NT2/D1 (cell line): ENCODE measurements at places on chromosomes 2 and 18.

- DNase-seq = no peak
Measured at GRCh38 chr2:64029116-64029665, 10.0 kb upstream of the VPS54 start.

- DNase-seq = no peak
Measured at GRCh38 chr2:67917332-67918054, 145.3 kb downstream of the C1D start.

- DNase-seq = no peak
Measured at GRCh38 chr18:49819823-49820671, 6.7 kb upstream of the ACAA2 start.

- DNase-seq = no peak
Measured at GRCh38 chr18:48038636-48039035, 108.2 kb upstream of the SMAD2 start.

DNA sequence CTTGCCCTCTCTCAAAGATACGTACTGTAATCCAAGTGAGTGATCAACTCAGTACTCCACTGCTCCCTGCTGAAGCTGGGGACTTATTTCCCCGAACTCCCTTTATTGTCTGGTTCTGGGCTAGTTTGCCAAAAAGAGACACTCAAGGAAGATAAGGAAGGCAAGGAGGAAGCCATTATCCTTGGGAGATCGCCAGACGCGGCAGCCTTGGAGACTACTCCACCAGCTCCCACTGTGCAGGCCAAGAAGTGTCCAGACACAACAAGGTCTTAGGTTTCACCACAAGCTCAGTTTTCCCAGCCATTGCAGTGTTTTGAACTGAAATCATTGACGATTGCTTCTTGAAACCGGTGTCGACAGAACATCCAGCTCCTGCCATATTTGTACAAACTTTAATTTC is 439.6 kb upstream of the UBE2E3 start:
- no peak for DNase-seq

DNA sequence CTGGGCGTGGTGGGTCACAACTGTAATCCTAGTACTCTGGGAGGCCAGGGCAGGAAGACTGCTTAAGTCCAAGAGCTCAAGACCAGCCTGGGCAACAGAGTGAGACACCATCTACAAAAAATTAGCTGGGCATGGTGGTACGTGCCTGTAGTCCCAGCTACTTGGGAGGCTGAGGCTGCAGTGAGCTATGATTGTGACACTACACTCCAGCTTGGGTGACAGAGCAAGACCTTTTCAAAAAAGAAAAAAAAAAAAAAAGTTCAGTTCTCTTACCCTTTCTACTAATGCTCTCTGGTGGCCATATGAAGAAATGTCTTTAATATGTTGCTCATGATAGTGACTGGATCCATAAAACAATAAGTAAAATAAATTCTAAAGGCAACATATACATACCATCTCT is 14.9 kb downstream of the TYW5 start:
- no peak for DNase-seq

DNA sequence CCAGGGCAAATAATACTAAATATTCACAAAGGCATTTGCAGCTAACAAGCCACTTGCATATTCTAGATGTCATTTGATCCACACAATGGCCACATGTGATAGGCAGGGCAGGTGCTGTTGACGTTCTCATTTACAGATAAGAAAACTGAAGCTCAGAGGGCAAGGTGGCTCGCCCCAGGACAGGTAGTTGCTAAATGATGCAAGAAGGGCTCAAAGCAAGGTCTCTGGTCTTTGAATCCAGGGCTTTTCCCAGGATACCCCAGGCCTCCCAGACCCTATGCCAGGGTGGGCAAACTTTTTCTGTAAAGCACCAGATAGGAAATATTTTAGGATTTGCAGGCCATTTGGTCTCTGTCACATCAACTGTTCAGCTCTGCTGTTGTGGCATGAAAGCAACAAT is 35.1 kb downstream of the LOXHD1 start:
- DNase-seq = no peak

- DNase-seq = no peak
Measured at GRCh38 chr2:40016151-40016885, 237.3 kb upstream of the THUMPD2 start.

GRCh38 chr2:150126839-150127238 is 360.6 kb downstream of the RND3 start:
- no peak for DNase-seq
